Left kidney (tissue), 8 donors: ENCODE measurements at places on chromosomes 5 and 9.
A peak's percentile ranks its signal among the peaks of the same experiment; 100 is the strongest.

GRCh38 chr5:113807427-113807991, 294.0 kb downstream of the YTHDC2 start:
- peak; percentile 29 for DNase-seq

DNA sequence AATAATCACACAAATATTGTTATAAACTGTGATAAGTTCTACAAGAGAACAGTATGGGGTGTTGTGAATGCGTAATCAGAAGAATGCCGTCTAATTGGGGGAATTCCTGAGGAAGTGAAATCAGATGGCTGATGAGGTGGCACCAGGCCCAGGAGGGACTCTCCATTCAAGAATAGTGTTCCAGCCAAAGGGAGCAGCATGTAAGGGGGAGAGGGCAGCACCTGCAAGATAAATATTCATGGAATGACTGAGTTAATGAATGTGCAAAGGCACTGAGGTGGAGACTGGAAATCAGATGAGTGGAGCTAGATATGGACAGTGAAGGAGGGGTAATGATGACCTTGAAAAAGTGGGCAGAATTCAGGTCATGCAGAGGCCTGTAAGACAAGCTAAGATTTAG, 250.6 kb downstream of the ARRDC3 start:
- no peak for DNase-seq

- DNase-seq, result no peak
Measured at GRCh38 chr5:172114875-172115422, 73.1 kb downstream of the STK10 start.

DNA sequence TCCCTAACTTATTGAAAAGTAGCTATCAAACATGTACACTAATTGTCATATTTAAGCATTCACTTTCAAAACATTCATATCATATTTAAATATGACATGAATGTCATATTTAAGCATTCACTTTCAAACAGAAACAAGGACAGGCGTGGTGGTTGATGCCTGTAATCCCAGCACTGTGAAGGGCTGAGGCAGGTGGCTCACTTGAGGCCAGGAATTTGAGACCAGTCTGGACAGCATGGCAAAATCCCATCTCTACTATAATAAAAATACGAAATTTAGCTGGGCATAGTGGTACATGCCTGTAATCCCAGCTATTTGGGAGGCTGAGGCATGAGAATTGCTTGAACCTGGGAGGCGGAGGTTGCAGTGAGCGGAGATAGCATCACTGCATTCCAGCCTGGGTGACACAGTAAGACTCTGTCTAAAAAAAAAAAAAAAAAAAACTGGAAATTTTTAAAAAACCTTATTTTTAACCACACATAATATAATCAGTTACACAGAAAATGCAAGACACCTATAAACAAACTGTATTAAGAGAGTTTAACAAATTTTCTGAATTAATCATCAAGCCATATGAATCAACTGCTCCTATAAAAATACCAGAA, 88.1 kb downstream of the LPAR1 start:
- no peak for DNase-seq

- DNase-seq, result no peak
Measured at GRCh38 chr5:114471529-114471928, 109.7 kb downstream of the KCNN2 start.

GRCh38 chr9:94945197-94946144, 219.0 kb downstream of the AOPEP start:
- no peak for DNase-seq

GRCh38 chr9:27293996-27294395, 3.0 kb downstream of the EQTN start:
- no peak for DNase-seq

DNA sequence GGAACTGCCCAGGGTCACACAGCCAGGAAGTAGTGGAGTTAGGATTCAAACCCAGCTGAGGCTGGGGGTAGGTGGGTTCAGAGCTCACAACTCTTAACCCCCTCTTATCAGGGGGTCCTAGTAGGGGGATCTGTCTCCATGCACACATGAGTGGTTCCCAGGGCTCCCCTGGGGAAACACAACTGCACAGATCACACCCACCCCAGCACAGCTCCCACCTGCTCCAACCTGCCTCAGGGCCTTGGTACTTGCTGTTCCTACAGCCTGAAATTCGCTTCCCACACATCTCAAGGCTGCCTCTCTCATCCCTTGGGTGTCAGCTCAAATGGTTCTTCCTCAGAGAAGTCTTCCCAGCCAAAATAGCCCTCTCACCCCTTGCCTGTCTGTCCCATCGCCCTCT, 4.8 kb downstream of the SNCB start:
- DNase-seq, result no peak

DNA sequence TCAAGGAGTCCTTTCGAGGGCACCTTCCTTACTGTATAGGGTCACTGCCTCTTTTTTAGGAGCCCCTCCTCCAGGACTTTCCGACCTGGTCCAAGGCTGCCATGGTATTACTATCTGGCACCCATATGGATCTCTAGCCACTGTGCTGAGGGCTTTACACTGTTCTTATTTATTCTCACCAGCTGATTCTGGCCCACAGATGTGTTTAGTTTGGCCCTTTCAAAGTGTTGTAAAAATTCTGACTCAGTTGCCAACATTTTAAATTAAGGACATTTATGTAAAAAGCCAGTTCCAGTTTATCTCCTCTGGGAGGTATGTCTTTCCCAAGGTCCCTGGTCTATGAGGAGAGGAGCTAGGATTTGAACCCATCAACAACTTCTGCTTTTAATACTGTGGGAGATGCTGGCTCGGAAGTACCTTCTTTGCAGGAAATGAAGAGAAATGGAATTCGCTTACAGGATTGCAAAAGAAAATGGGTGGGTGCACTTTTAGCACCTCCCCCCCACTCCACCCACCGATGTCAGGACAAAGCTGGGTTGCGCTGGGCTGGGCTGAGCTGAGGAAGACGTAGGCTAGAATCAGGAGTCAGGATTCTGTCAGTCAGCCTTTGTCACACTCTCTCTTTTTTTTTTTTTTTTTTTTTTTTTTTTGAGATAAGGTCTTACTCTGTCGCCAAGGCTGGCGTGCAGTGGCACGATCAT, 7.8 kb downstream of the JADE2 start:
- no peak for DNase-seq

DNA sequence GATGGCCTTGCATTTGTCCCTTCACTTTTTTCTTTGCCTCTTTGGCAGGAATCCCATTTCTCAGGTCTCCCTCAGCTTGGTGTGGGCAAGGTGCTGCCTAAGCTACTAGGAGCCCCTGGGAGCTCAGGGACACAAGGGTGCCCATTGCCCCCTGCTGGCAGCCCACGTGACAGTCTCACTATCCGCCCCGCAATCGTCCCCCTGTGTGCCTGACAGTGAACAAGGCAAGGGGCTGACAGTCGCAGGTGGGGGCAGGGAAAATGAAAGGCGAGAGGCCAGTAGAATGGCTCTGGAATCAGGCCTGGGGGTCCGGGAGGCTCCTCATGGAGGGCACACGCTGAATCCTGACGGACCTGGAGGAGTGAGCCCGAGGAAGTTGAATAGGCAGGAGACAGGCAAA, 2.0 kb upstream of the PCDH12 start:
- DNase-seq, result no peak

GRCh38 chr5:176733406-176734262, 76.7 kb upstream of the UNC5A start:
- DNase-seq, result no peak

GRCh38 chr5:139877129-139877597, 81.6 kb downstream of the PSD2 start:
- DNase-seq, result no peak

DNA sequence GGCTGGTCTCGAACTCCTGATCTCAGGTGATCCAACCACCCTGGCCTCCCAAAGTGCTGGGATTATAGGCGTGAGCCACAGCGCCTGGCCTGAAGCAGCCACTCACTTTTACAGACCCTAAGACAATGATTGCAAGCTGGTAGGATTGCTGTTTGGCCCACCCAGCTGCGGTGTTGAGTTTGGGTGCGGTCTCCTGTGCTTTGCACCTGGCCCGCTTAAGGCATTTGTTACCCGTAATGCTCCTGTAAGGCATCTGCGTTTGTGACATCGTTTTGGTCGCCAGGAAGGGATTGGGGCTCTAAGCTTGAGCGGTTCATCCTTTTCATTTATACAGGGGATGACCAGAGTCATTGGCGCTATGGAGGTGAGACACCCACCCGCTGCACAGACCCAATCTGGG, 1.5 kb downstream of the CA9 start:
- DNase-seq, result no peak

DNA sequence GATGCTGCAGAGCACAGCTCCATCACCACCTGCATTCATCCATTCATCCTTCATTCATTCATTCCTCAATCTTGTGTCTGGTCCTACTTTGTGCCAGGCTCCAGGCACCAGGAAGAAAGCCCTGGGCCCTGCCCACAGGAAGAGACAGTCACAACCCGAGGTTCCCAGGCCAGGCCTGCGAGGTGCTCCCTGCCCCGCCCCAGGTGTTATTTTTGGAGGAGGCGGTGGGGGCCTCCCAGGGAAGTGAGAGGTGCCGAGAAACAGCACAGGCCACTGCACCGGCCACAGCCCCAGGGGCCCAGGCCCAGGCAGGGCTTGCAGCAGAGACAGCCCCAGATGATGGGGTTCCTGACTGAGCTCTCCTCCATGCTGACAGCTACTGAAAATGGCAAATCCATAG, 33.4 kb downstream of the VAV2 start:
- DNase-seq, result no peak

- no peak for DNase-seq
Measured at GRCh38 chr9:128713411-128713780, 10.5 kb downstream of the ZDHHC12 start.

- DNase-seq, result no peak
Measured at GRCh38 chr5:173786286-173787187, 101.6 kb upstream of the CPEB4 start.

GRCh38 chr9:126109575-126109974, 217.1 kb upstream of the MVB12B start:
- no peak for DNase-seq

GRCh38 chr5:129246088-129246487, 151.5 kb downstream of the ISOC1 start:
- no peak for DNase-seq

DNA sequence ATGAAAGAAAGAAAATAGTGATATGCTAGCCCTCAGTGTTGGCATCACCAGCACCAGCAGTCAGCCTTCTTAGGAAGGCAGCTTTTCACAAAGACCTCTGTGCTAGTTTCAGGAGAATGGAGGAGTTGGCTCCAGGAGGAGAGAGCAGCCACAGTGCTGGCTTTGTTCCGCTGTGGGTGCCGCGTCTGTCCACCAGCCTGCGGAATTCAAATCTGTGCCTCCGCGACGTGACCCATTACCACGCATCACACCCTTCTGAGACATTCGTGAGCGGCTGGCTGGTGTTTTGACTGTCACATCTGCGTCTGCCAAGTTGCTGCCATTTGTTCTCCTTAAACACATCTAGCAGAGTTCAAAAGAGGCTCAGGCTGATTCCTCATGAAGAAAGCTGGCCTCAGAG, 34.4 kb downstream of the SNX18 start:
- DNase-seq, result no peak

GRCh38 chr9:5834214-5834613, 1.3 kb upstream of the ERMP1 start:
- no peak for DNase-seq

DNA sequence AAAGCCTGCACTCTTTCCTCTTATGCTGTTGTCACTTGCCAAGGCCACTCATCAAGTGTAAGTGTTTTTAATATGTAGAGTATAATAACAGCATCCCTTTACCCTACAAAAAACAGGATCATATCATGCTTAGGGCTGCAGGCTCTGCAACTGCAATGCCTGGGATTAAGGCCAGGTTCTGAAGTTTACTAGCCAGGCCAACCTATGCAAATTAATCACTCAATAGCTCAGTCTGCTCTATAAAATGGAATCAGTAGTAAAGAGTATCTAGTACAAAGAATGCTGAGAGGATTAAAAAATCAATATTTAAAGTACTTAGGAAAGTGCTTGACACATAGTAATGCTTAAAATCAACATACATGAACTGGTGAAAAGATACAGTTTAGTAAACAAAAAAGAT, 253.3 kb downstream of the EDIL3 start:
- no peak for DNase-seq

- no peak for DNase-seq
Measured at GRCh38 chr5:13955896-13956295, 11.4 kb upstream of the DNAH5 start.

GRCh38 chr9:38724754-38725153, 4.8 kb upstream of the FAM240B start:
- DNase-seq, result peak; percentile 7

DNA sequence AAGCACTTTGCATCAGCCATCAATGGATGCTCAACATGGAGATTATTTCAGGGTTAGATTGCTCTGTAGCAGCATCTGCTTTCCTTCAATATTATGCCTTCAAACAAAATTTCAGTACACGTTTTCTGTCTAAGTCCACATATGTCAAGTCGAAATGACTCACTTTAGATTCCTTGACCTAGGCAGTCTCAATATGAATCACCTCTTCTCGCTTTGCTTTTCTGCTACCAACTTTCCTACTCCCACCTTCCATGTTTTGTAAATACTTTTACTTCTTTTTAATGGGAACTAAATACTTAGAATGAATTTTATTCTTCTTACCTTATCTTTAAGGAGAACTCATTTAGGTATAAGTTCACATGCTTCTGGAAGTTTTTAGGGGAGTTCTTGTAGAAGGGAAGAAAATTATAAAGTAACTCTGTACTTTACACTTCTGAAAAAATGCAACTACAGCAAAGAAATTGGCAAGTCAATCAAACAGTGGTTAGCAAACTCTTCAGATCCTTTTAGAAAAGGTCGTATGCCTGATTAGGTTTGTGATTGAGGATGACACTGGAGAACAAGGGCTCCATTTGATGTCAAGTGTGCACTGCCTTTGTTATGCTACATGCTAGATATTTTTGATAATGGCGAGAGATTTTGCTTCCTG, 478.5 kb upstream of the SMARCA2 start:
- no peak for DNase-seq

GRCh38 chr5:2223303-2223702, 340.6 kb upstream of the IRX4 start:
- no peak for DNase-seq

DNA sequence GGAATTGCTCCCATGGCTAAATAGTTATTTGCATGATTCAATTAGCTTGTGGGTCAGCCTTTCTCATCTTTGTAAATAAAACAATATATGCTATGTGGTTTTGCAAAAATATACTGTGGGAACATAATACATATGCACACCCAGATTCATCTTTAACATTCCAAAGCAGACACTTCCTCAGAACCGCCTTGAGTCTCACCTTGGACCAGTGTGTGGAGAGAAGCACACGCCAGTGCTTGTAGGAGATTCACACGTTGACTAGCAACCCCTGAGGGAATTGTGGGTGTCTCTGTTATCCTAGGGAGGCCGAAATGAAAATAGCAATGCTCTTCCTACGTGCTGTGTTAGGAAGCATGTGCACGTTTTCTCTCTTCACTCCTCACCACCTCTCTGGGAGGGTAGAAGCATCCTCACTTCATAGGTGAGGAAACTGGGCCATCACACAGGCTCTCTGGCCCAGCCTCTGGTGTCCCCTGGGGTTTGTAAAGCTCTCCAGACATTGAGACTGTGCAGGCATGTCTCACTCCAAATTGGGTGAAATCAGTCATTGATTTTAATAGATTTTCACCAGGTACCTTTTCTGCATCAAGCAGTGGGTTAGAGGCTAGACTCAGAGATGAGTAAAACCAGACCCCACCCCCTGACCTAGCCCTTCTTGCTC, 221.7 kb downstream of the PBX3 start:
- no peak for DNase-seq
